ENCODE measurements at places on chromosomes 4 and X.

DNA sequence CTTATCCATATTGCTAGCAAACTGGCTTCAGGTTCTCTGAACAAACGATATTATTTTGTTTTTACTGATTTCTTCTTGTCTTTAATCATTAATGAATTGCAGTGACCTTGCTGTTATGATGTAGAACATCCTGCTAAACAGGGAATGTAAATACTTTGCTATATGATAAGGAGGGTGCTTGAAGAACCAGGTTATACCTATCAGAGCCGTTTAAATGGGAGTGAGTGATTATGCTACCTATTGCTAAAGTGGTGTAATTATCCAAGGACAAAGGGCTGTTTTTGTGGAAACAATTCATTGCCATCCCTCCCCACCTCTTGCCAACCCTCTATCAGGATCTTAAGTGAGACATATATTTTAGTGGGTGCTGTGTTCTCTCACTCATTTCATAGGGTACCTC, 788.9 kb downstream of the RPA4 start:
- DNase-seq = no peak

DNA sequence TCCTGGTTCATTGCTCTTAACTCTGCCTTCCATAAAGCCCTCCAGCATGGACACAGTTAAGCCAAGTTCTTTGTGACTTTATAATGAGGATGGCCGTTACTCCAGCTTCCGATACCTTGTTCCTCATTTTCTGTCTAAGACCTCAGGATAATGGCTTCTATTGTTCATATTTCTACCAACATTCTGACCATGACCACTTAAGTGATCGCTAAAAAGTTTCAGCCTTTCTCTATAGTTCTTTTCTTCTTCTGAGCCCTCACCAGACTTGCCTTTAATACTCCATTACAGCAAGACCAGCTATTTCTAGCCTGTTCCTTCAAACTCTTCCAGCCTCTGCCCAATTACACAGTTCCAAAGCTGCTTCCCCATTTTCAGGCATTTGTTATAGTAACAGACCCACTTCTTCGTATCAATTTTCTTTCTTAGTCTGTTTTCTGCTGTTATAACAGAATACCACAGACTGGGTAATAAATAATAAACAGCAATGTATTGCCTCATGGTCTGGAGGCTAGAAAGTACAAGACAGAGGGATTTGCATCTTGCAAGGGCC, 12.3 kb downstream of the RNF175 start:
- no peak for DNase-seq

DNA sequence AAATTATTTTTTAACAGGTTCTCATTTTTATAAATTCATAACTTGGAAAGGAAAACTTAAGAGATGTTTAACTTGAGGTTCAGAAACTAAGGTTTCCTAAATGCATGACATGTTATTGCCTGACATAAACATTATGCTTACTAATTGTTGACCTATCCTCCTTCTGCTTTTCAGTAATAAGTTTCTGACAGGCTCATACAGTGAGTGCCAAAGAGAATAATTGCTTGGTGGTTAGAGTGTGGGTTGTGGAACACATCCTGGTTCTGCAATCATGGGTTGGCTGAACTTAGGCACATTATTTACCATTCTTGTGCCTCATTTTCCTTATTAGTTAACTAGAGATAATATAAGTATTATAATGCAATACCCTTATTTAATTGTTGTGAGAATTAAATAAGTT, 56.5 kb downstream of the BMPR1B start:
- no peak for DNase-seq

- no peak for DNase-seq
Observed at GRCh38 chr4:26542991-26543390, 40.9 kb upstream of the TBC1D19 start.

DNA sequence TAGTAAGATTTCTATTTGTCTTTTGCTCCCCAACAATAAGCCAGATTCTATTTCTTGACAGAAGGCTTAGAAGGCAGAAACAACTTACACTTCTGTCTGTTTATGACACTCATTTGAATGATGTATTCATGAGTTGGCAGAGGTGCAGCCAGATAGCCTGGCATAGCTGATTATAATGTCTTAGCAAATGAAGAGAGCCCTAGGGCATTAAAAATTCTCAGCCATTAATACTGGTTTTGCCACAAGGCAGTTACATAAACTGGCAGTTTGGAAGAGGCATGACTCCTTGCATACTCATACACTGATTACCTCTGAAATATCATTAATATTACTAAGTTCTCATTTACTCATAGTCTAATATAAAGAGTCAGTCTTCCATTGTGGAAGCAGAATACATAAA, 728.5 kb upstream of the NDST4 start:
- no peak for DNase-seq

DNA sequence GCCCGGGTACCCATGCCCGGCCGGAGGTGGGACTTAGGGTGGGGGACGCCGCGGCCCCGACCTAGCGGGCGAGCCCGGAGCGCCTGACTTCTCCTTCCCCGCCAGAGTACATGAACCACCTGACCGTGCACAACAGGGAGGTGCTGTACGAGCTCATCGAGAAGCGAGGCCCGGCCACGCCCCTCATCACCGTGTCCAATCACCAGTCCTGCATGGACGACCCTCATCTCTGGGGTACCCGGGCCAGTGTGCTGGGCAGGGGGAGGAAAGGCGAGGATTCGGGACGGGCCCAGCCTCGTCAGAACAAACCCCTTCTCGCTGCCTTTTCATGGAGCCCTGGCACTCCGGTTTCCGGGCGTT, 622 bp downstream of the TAFAZZIN start:
- DNase-seq = no peak

DNA sequence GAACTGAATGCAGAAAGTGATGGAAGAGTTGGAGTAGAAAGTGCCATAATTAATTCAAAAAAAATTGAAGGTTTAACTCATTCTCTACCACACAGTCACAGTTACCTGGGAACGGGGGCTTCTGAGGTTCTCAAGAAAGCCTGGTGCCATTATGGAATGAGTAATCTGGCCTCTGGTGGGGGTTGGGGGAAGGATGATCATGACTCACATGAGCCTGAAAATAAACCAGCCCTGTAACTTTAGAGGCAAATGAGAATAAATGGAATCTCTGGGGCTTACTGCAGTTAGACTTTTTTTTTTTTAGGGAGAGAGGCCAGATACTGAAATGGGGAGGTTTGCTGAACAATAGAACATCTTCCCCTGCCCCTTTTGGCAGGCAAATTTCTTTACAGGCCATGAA, 55.3 kb downstream of the SOD3 start:
- no peak for DNase-seq

DNA sequence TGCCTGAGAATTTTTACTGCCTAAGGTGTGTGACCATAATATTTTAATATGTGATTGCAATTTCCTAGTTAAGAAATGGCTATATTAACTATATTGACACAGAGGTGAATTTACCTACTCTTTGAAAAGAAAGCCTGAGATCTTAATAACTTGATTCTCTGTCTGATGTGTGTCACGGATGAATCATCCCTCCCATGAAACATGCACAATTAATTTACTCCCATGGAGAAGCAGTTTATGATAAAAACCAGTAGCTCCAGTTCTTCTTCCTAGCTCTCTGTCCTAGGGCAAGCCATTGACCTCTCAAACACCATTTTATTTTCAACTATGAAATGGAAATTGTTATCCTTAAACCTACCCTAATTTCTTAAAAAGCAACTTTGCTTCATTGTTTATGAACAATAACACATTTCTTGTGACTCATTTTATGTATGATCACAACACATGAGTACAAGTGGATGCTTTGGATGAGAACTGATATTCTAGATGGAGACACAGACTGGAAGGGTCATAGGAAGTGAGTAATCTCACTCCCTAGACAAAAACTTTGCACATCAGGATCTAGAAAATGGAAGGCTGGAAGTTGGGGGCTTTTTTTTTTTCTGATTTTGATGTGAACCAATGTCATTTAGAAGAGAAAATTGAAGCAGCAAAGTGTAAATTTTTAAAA, 438.3 kb downstream of the GPAT3 start:
- no peak for DNase-seq

DNA sequence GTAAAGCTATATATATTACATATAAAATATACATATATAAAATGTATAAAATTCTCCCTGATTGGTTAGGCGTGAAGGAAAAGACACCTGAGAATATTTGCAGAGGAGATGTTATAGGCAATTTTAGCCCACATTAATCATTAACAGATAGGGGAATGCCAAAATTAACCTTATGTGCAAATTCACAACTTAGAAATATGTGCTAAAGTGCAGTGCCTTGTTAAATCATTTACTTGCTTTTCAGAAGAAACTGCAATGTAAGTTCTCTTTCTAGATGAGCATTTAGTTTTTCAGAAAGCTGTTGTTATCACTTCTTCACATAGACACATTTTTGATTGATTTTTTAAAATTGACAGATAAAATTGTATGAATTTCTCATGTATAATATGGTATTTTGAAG, 5.6 kb downstream of the TASL start:
- no peak for DNase-seq

DNA sequence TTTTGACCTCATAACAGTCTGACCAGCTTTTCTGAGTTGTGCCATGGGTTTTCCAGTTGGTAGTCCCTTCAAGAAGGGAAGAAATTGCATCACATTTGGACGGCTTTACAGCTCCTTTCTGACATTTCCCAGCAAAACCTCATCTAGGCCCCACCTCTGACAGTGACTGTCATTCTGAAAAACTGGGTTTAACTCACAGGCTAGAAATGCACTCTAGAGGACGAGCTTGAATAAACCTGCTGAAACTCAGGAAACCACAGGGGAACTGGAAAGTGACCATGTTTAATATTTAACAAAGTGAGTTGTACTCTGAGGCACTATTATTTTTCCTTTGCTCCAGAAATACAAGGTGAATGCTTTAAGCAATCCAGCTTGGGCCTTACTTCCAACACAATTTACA, 434.3 kb upstream of the RASGEF1B start:
- DNase-seq = no peak

DNA sequence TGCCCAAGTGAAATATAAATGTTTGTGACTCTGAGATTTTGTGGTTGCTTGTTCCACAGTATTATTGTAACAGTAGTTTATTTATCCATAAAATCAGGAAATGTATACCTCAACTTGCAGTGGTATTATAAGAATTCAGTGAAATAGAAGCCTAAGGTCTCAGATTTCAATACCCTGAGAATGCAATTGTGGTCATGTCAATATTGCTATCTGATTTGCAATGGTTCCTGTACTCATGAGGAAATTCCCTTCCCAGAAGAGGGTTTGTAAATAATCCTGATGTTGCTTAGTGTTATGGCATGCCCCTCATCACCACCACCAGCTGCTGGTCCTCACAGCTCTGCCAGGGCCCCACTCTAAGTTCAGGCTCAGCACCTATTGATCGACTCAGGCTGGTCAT, 67.8 kb downstream of the SLC34A2 start:
- DNase-seq = no peak

GRCh38 chr4:3532751-3533422, 665 bp upstream of the LRPAP1 start:
- no peak for DNase-seq

DNA sequence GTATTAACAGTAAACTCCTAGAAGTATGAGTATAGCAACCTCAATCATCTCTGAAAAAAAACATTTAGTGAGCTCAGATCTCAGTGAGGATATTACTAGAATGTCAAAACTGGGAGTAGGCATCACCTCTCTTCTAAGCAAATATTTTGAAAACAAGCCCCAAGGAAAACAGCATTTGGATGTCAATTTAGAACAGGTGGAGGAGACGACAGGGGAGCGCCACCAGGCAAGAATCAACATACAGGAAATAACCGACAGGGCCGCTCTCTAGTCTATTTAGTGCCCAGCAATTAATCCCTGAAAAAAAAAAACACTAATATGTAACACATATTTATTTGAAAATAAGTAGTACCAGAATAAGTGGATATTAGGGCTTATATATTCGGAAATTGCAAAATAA, 940.3 kb upstream of the ADGRL3 start:
- DNase-seq = no peak

DNA sequence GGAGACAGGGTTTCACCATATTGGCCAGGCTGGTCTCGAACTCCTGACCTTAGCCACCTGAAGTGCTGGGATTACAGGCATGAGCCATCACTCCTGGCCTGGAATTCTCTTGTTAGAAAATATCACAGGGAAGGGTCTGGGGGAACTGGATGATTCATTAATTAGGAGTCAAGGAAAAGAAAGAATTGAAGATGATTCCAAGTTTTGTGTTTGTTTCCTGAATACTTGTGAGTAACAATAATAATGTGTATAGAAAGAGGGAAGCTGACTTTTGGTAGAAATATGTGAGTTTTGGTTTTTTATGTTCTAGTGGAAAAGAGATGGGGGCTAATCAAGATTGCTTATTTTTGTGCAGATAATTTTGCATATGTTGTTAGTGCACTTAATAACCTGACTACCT, 77.3 kb upstream of the CLNK start:
- DNase-seq = no peak

- DNase-seq = no peak
Observed at GRCh38 chr4:110208419-110208818, 10.0 kb upstream of the ELOVL6 start.

DNA sequence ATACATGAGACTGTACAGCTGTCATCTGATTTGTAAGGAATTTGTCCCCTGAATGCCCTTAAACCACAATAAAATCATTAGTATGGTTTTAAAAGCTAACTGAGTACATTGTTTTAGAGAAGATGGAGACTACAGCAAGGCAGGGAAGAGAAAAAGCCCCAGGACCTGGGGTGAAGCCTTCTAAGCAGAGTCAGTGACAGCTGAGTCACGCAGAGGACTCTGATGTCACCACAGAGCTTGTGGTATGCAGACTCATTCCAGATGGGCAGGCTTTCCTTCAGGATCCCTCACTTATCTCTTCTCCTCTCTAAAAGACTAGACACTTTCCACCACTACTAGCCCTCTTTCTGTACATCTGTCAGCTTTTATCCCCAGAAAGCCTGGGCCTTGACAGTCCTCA, 97.1 kb upstream of the ATOH1 start:
- DNase-seq = no peak

DNA sequence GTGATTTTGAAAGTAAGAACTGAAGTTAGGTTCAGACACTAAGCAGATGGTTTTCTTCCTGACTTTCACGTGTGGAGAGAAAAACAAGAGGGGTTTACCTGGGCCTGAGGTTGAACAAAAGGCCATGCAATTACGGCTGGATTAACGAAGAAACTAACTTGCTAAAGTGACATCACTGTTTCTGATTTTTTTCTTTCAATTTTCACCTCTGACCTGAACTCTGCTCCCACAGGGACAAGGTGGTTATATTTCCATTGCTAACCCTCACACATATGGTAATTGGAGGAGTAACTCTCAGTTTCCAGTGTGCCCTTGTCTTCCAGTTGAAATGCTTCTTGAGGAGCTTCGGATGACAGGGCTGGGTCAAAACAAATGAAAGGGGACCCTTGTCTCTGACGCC, 38.0 kb downstream of the MSN start:
- no peak for DNase-seq

- DNase-seq = no peak
Observed at GRCh38 chrX:133350751-133351150, 64.5 kb downstream of the GPC4 start.

GRCh38 chrX:134004084-134004483, 18.7 kb upstream of the GPC3 start:
- no peak for DNase-seq

DNA sequence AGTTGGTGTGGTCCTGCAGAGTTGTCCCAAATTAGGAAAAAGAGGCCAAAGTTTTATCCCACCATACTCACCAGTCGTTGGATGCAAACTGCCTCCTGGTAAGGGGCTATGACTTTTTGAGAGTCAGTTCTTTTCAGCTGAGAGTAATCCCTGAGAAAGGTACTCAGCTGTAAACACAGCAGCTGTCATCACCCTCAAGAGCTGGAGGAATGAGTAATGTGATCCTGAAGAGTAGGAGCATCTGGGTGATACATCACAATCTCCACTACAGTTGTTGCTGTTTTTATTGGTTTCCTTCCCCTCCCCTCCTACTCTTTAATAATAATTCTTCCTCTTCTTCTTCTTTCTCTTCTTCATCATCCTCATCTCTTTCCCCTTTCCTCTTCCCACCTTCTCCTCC, 5.7 kb downstream of the MAGEE1 start:
- no peak for DNase-seq
